ENCODE measurements at places on chromosomes 6 and 20.

GRCh38 chr20:63702036-63702665, 5.6 kb downstream of the ARFRP1 start:
- no peak for DNase-seq

DNA sequence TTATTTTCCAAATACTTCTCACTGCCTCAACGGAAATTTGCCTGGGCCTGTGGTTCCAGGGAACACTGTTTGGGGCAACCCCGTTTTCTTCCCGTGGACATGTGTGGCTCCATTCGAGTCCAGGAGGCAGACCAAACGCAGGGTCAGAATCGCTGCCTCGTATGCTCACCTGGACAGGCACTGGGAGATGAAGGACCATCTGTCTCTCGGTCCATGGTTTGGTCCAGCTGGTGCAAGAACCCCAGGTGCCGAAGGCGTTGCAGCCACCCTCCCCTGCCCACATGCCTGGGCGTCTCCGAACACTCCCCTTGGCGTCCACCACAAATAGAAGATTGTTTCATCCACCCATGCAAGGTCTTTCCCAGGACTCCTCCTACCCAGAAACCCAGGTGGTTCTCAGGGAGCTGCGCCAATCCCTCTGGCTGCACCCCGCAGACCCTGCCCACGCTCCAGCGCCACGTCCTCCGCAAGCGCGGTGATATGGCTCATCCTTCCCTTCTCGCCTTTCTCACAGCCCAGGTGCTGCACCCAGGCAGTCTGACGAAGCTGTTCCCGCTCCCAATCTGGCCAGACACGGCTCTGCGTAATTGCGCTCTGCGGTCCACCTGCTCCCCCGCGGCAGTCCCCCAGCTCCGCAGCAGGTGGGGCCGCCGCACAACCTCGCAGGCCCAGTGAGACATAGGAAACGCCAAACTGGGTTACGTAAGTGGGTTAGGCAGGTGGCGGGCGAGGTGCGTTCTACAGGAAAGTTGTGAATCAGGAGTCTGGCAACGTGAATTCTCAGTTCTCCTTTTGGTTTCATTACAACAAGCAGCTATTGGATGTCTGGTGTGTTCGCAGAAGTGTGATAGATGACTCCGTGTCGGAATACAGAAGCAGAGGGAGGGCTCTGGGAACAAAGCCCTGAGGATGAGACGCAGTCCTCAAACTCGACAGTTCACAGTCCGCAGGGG, 146.2 kb upstream of the ECI2 start:
- DNase-seq = peak; percentile 33

DNA sequence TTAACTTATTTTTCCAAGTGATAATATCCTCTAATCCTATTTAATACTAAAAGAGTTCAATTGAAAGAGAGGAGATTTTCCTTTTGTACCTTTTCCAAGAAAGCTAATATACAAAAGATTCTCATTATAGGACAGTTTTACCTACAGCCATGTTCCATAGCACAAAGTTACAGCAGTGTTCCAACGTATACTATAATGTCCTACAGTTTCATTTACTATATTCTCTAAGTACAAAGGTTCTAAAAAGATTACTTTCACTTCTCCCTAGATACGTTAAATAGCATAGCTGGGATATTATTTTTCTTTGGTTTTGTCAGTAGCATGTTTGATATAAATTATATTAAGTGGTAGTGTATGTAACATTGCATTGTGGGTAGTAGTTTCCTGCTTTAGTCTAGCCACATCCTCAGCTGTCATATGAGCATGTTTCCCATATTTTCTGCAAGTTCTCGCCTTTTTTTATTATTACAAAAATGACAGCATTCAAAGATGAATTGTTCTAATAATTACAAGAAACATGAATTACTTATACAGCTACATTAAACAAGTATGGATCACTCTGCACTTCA, 4.4 kb upstream of the RUNX2 start:
- no peak for DNase-seq

- DNase-seq = no peak
Measured at GRCh38 chr6:12327391-12327790, 37.2 kb downstream of the EDN1 start.

DNA sequence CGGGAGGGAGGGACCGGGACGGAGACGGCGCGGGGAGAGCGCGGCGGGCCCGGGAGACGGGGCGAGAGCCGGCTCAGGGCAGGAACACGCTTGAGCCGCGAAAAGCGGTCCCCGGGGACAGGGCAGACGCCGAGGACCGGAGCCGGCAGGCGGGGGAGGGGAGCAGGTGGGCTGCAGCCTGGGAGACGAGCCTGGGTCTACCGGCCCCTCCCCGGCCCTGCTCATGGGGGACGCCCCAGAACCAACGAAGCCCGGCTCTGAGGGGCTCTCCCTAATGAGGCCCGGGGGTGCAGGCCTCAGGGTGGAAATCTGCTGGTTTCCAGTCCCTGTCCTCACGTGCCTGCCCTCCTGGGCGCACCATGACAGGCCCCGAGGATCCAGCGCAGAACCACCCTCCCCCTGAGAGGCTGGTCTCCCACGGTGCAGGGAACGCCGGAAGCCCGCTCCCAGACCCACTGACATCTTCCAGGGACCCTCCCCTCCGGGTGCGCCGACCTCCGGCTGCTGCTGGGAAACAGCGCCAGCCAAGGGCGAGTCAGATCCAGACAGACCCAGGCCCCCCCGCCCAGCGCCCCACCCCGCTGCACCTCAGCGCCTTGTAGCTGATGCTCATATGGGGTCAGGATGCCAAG, 571 bp upstream of the EEF1A2 start:
- DNase-seq = peak; percentile 65

- peak; percentile 69 for DNase-seq
Measured at GRCh38 chr6:33147807-33148666, 44.2 kb downstream of the COL11A2 start.

GRCh38 chr20:41379551-41379950, 12.9 kb upstream of the EMILIN3 start:
- DNase-seq = no peak

DNA sequence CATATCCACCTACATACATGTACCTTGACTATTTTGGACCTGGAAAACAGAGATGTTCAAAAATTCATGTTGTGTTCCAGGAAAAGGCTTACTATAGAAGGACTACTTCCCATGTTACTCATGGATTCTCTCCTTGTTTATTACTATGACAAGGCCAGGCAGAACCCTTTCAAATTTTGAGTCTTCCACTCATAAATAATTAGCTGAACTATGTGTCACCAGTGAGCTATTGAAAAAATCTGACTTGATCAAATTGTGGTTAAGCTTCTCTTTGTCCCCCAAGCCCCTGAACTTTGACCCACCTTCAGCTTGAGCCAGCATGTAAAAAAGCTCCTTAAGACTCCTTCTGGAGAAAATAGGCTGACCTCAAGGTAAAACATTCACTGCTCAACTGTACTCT, 1142.8 kb upstream of the EYS start:
- DNase-seq = no peak

- DNase-seq = no peak
Measured at GRCh38 chr20:944148-944547, 28.0 kb upstream of the ANGPT4 start.

DNA sequence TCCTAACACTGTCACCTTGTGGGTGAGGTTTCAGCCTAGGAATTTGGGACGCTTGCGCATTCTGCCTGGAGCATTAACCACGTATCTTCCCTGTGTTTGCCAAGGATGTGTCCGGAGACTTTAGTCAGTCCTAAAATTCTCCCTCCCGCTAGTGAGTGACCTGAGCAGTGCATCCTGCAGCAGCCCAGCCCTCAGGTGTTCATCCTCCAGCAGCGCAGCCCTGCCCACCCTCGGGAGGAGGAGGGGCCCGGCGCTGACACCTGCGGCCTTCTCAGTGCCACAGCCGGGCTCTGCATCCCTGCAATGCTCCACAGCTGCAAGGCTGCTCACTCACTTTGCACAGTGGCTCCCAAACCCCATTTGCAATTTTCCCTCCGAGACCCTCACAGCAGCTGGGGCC, 79.5 kb downstream of the ERMARD start:
- no peak for DNase-seq

DNA sequence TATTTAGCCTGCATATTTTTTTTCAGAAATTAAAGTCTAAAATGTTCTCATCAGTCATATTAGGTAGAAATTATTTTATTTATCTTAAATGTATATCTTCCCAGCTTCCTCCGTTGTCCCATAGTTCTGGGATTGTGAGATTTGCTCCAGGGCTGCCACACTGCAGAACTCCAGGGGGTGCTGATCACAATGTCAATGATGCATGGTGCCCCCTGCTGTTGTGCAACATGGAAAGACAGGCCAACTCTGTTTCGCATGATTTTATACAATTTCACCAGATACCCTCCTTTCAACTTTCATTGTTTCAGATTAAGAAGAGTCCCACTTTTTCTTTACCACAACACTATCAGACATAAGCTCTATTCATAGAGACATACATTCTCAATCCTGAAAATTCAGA, 35.9 kb downstream of the ID4 start:
- peak; percentile 28 for DNase-seq

- DNase-seq = no peak
Measured at GRCh38 chr20:47356220-47356525, 326 bp downstream of the ZMYND8 start.

GRCh38 chr6:147654103-147654845, 145.8 kb downstream of the SAMD5 start:
- no peak for DNase-seq

DNA sequence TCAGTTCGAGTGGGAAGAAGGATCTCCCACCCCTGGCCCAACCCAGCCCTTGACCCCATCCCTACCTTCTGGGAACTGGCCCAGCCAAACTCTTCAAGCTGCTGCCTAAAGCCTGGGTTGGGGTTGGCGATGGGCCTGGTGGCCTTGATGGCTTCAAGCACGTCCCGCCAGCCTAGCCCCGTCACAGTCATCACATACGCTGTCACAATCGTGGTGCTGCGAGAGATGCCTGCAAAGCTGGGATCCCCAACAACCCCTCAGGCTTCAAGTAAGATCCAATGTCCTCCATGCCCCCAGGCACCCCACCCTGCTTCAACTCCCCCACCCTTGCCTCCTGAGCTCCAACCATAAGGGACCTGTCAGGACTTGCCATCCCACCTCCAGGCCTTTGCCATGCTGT, 7.8 kb downstream of the DUSP15 start:
- no peak for DNase-seq

- no peak for DNase-seq
Measured at GRCh38 chr6:45898941-45899682, 116.5 kb downstream of the CLIC5 start.

GRCh38 chr20:61163031-61163430, 89.0 kb upstream of the CDH4 start:
- DNase-seq = no peak

DNA sequence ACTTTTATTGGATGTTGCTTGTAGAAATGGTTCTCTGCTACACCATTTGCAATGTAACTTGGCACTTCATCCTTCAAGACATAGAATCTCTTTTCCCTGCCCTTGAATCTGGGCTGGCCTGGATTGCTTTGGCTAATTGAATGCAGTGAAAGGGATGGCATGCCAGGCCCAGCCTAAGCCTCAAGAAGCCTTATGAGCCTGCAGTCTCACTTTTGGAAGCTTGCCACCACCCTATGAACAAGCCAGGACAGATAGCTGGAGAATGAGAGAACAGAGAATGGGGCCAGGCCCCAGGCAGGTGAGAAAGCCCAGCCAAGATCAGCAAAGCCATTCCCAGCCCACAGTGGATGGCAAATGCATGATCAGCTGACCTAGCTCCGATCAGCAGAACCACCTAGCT, 350.7 kb upstream of the RNF24 start:
- DNase-seq = no peak

DNA sequence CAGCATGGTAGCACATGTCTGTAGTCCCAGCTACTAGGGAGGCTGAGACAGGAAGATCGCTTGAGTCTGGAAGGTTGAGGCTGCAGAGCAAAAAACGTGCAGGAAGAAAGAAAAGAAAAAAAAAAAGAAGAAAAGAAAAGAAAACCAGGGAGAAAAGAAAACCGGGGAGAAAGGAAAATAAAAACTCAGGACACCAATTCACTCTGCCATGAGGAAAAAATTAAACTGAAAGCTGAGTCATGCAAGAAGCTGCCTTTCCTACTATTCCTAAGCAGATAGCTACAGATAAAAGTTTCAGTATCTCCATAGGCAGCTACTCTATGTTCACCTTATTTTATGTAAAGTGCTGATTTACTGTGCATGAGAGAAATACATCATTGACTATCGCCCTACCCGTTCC, 10.5 kb downstream of the PTGIS start:
- DNase-seq = no peak

- no peak for DNase-seq
Measured at GRCh38 chr20:45508068-45508886, 7.1 kb downstream of the SPINT3 start.

DNA sequence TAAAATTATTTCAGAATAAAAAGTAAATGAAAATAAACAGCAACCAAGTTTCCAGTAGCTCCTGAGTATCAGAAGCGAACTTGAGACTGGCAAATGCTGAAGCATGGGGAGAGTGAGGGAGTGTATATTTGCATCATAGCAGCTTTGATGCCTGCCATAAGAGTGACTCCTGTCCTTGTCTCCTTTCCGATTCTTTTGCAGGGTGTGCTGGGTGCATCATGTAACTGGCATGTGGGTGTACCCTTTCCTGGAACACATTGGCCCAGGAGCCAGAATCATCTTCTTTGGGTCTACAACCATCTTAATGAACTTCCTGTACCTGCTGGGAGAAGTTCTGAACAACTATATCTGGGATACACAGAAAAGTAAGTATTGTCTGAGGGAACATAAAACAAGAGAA, 117.4 kb downstream of the ADAT2 start:
- no peak for DNase-seq

- DNase-seq = no peak
Measured at GRCh38 chr6:97841763-97842162, 558.7 kb upstream of the MMS22L start.

DNA sequence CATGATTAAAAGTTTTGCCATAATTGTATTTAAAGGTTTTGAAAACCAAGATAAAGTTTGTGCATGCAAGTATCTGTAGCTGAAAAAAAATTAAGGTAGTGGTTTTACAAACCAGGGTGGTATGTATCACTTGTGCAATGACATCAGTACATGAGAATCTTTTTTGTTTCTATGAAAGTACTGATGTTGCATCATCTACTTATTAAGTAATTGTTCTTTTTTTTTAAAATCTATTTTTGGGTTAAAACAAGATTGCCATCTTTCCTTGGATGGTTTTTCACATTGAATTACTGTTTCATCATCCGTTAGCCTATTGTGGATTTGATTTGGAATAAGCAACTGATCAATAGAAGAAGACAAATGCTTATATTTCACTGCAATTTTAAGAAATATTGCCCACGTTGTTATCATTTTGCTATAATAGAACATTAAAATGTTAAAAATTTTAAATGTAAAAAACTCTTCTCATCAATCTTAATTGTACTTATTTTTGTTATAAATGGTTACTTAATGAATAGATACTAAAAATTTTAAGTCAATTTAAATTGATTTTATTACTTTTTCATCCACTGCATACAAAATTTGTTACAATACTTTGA, 39.8 kb upstream of the TAGAP start:
- no peak for DNase-seq

DNA sequence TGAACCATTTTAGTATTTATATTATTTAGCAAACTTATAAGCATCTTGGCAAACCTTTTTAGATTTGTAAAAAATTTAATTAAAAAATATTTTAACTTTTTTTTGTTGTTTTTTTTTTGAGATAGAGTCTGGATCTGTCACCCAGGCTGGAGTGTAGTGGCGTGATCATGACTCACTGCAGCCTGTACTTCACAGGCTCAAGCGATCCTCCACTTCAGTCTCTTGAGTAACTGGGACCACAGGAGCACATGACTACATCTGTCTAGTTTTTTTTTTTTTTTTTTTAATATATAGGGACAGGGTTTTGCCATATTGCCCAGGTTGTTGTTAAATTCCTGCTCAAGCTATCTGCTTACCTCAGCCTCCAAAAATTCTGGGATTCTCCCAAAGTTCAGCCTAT, 161.1 kb downstream of the EYS start:
- DNase-seq = no peak
